ENCODE measurements at places on chromosomes 6 and 20.

- no peak for DNase-seq
These were observed 56.9 kb upstream of the DYNLRB1 start for GRCh38 chr20:34459209-34459897.

DNA sequence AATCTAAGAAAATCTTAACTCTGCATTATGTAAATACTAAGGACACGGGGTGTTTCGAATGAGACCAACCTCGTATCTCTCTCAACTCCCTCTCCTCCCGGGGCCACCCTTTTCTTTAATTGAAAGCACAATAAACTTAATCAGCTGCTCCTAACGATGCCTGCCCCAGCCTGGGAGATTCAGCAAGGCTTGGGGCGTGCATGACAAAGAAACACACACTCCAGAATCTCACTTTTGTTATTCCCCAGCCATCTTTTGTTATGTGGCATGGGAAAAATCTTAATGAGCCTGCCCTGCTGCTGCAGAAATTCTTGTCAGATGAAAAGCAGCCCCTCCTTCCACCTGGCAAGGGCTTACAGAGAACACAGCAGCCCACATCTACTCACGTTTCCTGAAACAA lies 117.4 kb downstream of the TTLL2 start:
- no peak for DNase-seq

GRCh38 chr6:165985806-165986299 lies 181.8 kb downstream of the TBXT start:
- DNase-seq, result no peak

GRCh38 chr20:22248051-22248667 lies 336.2 kb downstream of the FOXA2 start:
- DNase-seq, result no peak

GRCh38 chr6:139926711-139927110 lies 552.3 kb upstream of the CITED2 start:
- no peak for DNase-seq

GRCh38 chr6:128271011-128271410 lies 249.4 kb downstream of the PTPRK start:
- no peak for DNase-seq

GRCh38 chr20:22652681-22653588 lies 68.6 kb upstream of the FOXA2 start:
- DNase-seq, result no peak

DNA sequence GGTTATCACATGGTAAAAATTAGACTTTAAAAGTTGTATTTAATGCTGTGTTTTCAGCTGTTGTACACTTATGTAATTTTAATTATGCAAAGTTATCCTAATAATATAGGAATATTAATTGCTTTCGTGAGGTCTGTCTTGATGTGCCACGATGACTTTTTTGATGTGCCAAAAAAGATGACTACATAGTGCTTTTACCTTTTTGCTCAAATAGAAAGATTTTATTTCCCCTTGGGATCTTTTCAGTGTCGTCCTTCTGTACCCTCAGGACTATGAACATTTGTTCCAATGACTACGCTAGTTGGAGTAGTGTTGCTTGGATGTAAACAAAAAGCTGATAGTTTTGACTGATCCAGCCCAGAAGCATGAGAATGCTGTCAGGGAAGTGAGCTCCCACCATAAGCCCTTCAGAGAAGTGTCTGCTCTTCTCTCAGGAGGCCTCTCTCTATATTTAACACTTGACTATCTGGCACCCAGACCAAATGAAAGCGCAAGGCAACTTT lies 1.2 kb upstream of the CD164 start:
- no peak for DNase-seq

DNA sequence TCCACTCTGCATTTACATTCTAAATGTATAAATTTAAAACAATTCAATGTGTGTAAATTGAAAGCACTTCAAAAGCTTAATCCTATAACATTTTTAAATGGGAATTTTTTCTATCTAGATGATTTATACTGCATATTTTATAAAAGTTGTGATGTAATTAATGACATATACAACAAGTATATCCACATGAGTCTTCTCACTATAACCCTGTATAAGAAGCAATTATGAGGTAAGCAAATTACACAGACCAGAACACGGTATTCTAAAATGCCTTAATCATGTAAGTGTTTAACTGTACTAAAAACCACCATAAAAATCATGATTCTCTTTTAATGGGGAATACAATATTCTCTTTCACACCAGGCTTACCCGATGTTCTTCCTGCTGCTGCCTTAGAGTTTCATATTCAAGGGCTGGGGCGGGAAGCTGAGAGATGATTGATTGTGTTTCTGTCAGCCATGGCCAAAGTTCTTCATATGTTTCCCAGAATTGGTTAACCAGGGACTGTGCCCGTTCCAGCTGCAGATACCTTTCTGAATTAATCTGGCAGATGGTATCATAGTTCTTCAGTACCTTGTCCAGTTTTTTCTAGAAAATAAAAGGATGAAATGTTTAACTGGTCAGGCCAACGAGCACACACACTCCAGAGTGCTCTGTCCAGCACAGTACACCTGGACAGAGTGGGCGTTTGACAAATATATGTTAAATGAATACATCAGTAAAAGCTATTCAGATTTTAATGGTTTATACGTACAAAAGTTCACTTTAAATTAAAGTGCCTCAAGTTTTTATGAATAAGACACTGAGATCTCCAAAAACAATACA lies 127.4 kb downstream of the DST start:
- DNase-seq, result no peak

DNA sequence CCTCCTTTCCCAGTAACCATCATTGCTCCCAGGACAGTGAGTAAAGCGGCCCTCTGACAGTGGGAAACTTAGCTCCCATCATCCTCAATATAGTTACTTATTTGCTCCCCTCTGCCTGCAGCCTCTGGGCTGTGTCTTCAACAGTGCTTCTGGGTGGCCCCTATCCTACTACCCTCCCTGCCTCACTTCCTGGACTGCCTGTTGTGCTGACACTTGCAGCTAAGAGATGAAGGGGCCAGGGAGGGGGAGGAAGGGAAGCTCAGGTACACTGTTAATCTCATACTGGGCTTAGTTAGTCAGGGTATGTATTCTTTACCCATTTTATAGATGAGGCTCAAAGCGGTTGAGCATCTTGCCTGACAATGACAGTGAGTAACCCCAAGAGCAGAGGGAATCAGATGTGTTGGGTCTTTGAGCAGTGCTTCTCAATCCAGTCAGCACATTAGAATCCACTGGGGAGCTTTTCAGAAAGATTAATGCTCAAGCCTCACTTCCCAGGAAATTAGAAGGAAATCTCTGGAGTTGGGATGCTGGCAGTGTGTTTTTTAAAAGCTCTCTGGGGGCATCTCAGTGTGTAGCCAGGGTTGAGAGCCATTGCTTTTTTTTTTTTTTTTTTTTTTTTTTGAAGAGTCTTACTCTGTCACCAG lies 27.1 kb upstream of the KCNK5 start:
- no peak for DNase-seq

All from NCI-H1436 (cell line).